ENCODE measurements at places on chromosomes 3 and 15. TPM values are rescaled to one million over a fixed set of nuclear protein-coding genes. Genes with fewer than 3 reads are reported as not detected.

- no peak overlapping the region for H3K4me3 ChIP-seq
- no peaks in the 10 kb centered on the region for H3K27me3 ChIP-seq
- DNase-seq: no peak
Measured at GRCh38 chr15:69593981-69594966, 141.7 kb downstream of the RPLP1 start.

GRCh38 chr3:177459401-177459800 is 262.1 kb upstream of the TBL1XR1 start:
- H3K27me3 ChIP-seq: no peaks in the 10 kb centered on the region
- H3K27ac ChIP-seq: no peak overlapping the region
- no peaks in the 10 kb centered on the region for H3K36me3 ChIP-seq
- H3K4me3 ChIP-seq: no peak overlapping the region
- H3K4me1 ChIP-seq: no peaks in the 10 kb centered on the region

DNA sequence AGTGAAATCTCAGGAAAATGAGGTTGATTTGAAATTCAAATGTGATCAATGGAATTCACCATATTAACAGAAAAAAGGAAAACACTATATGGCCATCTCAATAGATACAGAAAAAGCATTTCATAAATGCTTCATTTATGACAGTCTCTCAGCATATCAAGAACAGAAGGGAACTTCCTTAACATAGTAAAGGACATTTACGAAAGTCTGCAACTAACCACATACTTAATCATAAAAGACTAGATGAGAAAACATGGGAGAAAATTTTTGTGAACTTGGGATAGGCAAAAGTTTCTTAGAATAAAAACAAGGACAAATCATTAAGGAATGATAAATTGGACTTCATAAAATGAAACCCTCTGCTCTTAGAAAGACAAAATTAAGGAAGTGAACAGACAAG is 24.7 kb upstream of the TIPARP start:
- no peaks in the 10 kb centered on the region for H3K4me1 ChIP-seq
- no peaks in the 10 kb centered on the region for H3K36me3 ChIP-seq
- no peak overlapping the region for H3K27ac ChIP-seq
- H3K4me3 ChIP-seq: no peak overlapping the region

The ANKRD34C gene
- 0.02 TPM for polyA plus RNA-seq
